Hypothalamus (tissue), 51 donors: ENCODE measurements at places on chromosomes 11 and 22.
A peak's percentile ranks its signal among the peaks of the same experiment; 100 is the strongest.

- DNase-seq: no peak
Observed at GRCh38 chr11:128796270-128796669, 70.8 kb downstream of the KCNJ1 start.

GRCh38 chr11:72808331-72808798 is 5.8 kb upstream of the ATG16L2 start:
- no peak for DNase-seq

DNA sequence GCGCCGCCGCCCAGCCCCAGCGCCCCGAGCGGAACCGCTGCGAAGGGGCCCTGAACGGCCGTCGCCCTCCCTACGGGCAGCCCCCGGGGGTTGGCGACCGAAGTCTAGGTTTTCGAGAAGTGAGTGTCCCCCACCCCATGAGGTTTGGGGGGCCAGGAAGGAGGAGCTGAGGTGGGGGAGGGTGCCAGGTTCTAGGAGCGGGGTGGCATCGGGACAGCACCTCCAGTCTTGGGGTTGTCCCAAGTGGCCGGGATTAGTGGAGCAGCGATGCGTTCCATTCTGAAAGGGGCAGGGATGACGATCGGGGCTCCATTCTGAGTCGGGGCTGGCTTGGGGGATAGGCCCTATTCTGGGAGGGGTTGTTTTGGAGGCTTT is 408 bp downstream of the PPP2R5B start:
- DNase-seq: no peak

- DNase-seq: no peak
Observed at GRCh38 chr22:19130959-19131684, at the start of gene TSSK2. Gene TSSK2 (plus strand): TSS chr22:19131308. CDS start chr22:19131400, 92 bp downstream.

DNA sequence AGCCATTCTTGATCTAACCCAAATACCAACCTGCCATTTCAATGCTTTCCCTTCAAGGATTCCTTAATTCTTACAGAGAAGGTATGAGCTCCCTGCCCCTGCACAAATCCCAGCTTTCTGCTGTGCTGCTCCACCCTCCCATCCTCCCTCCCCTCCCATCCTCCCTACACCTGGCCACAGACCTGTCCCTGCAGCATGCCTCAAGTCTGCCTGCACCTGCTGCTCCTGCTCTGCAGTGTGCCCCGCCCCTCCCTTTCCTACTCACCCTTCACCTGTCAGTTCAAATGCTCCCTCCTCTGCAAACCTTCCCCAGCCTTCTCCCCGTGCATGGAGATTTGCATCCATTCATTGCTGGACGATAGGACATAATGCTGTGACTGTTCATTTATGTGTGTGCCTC is 139.9 kb upstream of the NARS2 start:
- no peak for DNase-seq

- DNase-seq: no peak
Observed at GRCh38 chr11:126727381-126727780, 273.2 kb downstream of the KIRREL3 start.

DNA sequence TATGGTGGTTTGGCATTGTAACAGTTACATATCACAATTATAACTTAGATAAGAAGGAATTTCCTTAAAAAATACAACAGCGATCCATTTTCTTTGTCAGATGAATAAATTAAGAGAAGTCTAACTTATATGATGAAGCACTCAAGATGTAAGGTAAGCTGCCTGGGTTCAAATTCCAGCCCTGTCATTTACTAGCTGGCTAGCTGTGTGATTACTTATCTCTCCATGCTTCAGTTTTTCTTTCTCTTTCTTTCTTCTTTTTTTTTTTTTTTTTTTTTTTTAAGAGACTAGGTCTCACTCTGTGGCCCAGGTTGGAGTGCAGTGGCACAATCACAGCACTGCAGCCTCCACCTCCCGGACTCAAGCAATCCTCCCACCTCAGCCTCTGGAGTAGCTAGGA is 22.2 kb upstream of the LDHA start:
- no peak for DNase-seq

DNA sequence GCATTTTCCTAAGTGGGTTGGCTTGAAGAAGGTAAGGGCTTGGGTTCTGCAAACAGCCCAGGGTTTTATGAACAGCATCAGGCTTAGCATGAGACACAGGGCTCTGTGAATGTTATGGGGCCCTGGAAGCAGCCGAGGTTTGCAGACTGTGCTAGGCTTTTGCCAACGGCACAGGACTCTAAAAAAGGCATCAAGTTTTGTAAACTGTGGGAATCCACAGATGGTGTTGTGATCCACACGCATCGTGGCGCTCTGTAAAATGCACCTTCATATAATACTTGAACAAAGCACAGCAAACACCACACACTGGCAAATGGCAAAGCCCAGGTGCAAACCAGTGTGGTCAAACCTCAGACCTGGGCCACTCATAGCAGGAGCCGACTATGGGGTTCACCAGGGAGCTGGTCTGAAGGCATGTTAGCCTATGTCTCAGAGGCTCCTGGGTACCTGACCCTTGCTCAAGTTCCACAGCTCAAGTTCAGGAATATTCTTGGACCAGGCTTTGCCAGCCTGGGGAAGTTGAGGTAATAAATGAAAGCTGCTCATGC is 2.4 kb upstream of the SLCO2B1 start:
- no peak for DNase-seq

DNA sequence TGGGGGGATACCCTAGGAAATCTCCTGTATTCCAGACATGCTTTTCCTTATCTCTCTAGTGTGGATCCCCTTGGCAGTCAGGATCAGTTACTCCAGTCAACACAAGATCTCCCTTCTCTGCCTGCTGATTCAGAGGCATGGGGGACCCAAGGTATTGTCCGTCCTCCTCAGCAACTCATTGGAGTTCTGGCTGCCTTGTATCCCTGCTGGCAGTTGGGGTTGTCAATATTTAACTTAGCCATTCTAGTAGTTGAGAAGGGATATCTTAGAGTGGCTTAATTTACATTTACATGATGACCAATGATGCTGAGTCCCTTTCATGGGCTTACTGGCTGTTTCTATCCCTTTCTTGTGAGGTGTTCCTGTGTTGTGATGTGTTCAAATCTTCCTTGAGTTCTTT is 74.2 kb downstream of the GRK3 start:
- DNase-seq: no peak

GRCh38 chr11:129086976-129087375 is 105.1 kb downstream of the ARHGAP32 start:
- DNase-seq: no peak

GRCh38 chr11:78748918-78749690 is 174.4 kb upstream of the NARS2 start:
- no peak for DNase-seq

- DNase-seq: no peak
Observed at GRCh38 chr11:122898799-122899198, 16.2 kb downstream of the JHY start.

- no peak for DNase-seq
Observed at GRCh38 chr11:65102142-65103095, 6.4 kb downstream of the VPS51 start.

GRCh38 chr22:37403267-37403960 is 23.9 kb downstream of the ELFN2 start:
- DNase-seq: no peak

- no peak for DNase-seq
Observed at GRCh38 chr11:115389790-115390189, 114.4 kb downstream of the CADM1 start.

DNA sequence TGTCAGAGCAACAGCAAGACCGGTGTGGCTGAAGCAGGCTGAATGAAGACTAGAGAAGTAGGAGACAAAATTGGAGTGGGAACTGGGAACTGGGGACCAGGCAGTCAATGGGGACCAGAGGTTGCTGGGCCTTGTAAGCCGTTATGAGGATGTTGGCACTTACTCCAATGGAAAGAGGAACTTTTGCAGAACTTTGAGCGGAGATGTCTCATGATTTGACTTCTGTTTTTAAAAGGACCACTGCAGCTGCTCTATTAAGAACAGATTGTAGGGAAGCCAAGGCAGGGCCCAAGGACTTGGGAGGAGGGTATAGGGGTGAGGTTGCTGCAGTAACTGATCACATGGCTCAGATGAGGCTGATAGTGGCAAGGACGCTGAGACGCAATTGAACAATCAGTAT is 34.2 kb downstream of the IL18 start:
- DNase-seq: peak; percentile 8

GRCh38 chr11:80103142-80103859 is 662.5 kb upstream of the TENM4 start:
- no peak for DNase-seq

DNA sequence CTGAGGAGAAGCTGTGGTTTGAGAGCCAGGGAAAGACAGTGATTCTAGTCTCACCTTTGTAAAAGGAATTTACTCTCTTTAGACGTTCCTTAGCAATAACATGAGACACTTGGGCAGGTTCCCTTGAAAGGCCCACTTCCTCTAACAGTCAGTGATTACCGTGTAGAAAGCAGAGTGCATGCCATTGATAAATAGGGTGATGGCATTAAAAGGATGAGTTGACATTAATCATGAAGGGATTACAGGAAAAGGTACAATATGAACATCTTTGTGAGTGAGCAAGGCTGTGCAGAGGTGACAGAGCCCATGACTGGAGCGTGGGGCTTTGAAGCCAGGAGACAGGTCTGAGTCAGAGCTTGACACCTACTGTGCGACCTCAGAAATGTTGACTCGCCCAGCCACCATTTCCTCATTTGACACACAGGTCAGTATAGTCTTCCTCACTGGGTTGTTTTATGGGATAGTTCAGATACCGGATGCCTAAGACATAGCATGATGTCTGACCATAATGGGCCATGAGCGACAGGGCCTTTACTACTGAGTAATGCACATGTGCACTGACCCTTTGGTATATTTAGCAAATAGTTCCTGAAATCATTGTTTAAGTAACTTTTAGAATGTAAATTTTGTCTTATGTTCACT is 341.7 kb upstream of the MTNR1B start:
- no peak for DNase-seq

- DNase-seq: no peak
Observed at GRCh38 chr22:27892064-27892463, 27.0 kb downstream of the PITPNB start.

DNA sequence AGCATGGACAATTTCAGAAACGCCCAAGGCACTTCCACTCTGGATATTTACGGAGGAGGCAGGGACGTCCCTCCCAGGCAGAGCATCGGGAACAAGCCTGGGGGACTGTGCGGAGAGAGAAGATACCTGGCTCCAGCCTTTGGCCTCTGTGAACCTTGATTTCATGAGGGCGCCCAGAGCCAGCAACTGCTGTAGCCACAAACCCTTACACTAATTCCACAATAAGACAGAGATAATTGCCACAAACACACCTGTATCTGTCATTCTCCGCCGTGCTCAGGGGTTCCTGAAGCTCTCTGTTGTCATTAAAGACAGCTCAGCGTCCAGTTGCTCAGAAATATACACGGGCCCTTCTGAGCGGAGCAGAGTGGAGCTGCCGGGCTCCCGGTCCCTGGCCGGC is 1292.1 kb downstream of the TBC1D22A start:
- DNase-seq: no peak

GRCh38 chr11:64877390-64878222 is 815 bp downstream of the EHD1 start:
- no peak for DNase-seq

GRCh38 chr22:48057116-48057835 is 1294.8 kb downstream of the TBC1D22A start:
- no peak for DNase-seq

GRCh38 chr11:6443269-6444003 is 2.6 kb upstream of the HPX start:
- peak; percentile 16 for DNase-seq

DNA sequence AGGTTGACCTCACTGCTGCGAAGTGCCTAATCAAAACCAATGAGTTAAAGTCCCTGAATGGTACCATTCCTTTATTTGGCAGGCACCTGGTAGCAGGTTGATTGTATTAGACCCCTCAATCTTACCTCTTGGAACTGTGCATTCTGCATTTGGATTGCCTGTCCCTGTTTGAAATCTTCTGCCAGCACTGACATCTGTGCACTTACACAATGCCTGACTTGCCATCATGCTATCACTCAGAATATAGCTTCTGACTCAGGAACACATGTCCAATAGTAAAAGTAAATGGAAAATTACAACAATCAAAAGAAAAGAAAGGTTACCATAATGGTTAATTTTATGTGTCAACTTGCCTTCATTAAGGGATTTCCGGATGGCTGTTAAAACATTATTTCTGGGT is 366.0 kb upstream of the PDGFD start:
- no peak for DNase-seq

- DNase-seq: peak; percentile 31
Observed at GRCh38 chr11:85941380-85941973, 86.3 kb downstream of the CCDC83 start.

- DNase-seq: no peak
Observed at GRCh38 chr22:41862530-41863266, 29.8 kb downstream of the SREBF2 start.

DNA sequence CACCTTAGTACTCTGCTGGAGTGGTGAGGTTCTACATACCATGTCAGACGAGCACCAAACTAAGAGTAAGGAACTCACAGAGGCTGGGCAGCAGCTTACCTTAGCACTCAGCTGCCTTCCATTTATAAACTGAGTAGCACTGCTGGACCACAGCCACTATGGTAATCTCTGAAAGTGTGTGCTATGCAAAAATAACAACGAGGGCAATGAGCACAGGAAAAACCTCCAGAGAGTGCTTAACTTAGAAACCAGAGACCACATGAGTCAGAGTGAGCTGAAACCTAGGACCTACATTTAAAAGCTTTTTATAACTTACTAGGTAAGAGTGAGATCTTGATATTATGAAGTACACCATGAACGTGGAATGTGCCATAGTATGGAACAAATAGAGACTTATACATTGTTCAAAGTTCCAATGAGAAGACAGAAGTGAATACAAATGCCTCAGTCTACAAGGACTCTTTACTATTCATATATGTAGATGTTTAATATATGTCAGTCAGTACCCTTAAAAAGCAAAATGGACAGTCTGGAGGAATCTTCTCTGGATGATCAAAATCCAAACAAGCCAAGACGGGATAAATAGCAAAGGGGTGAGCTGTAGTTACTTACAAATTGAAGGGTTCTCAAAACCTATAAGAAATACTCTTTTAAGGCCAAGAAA is 17.2 kb upstream of the CD59 start:
- no peak for DNase-seq

DNA sequence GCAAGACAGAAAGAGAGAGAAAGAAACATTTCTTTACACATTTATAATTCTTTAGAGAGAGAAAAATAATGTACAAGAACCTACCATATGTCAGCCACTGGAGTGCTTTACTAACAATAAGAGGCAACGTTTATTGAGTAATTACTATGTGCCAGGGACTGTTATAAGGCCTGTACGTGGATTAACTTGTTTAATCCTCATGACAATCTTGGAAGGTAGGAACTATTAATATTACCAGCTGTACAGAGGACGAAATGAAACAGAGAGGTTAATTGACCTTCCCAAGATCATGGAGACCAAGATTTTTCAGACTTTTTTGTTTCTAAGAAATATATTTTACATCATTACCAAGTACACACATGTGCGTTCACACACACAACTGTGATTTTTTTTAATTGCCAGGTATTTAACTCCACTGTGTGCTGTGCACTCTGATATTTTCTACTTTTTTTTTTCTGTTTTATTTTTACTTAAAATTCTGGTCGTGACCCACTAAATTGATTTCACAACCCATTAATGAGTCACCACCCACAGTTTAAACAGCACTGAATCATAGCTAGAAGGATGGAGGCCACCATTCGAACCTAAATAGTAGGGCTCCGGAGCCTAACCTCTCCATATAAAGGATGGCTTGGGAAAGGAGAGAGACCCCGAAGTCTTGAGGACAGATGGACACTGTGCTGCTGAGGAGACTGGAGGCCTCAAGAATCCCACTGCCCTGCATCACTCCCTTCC is 21.4 kb downstream of the CREB3L1 start:
- DNase-seq: no peak
